ENCODE measurements at places on chromosomes 12 and 14. TPM values are rescaled to one million over a fixed set of nuclear protein-coding genes. Genes with fewer than 3 reads are reported as not detected.

- H3K27me3 ChIP-seq, result no peaks in the 10 kb centered on the region
- peaks cover 5% of the 10 kb centered on the region for H3K4me1 ChIP-seq
- no peaks in the 10 kb centered on the region for H3K36me3 ChIP-seq
- H3K4me3 ChIP-seq, result no peak overlapping the region
These were observed 75.2 kb downstream of the NTS start for GRCh38 chr12:85949253-85949652.

GRCh38 chr12:66467932-66468331, 165.6 kb downstream of the HELB start:
- H3K4me3 ChIP-seq, result no peak overlapping the region
- no peaks in the 10 kb centered on the region for H3K27me3 ChIP-seq
- H3K27ac ChIP-seq, result no peak overlapping the region
- peaks cover 6% of the 10 kb centered on the region for H3K4me1 ChIP-seq

DNA sequence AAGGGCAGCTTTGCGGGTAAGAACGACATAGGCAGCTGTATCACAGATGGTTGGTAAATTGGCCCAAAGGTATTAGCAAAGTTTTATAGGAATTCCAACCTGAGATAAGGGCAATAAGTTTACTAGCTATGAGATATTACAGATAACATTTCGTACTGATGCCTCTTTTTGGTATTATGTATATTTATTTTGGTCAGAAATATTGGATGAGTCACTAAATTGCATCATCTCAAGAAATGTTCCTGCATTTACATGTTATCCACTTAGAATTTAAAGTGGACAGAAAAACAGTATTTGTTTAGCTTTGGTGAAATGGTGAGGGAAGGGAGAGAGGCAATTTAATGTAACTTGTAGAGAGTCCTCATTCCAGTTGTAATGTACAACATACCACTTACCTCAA, 65.1 kb upstream of the PZP start:
- H3K36me3 ChIP-seq, result no peaks in the 10 kb centered on the region
- H3K4me1 ChIP-seq, result no peaks in the 10 kb centered on the region
- peaks cover 15% of the 10 kb centered on the region for H3K27me3 ChIP-seq

The LIN7A gene
- total RNA-seq, result 8.2 TPM

The PTCSC3 gene
- total RNA-seq, result not detected

The NKX2-1 gene
- total RNA-seq, result not detected
